ENCODE measurements at places on chromosomes 13 and 19. TPM values are rescaled to one million over a fixed set of nuclear protein-coding genes. Genes with fewer than 3 reads are reported as not detected.

- no peak overlapping the region for H3K4me3 ChIP-seq
- peaks cover under 1% of the 10 kb centered on the region for H3K27me3 ChIP-seq
- no peak for DNase-seq
- no peaks in the 10 kb centered on the region for H3K36me3 ChIP-seq
These were observed 64.3 kb downstream of the RASL11A start for GRCh38 chr13:27334774-27335435.

The KLK12 gene
- total RNA-seq = not detected

- H3K36me3 ChIP-seq = no peaks in the 10 kb centered on the region
- DNase-seq = peak; percentile 40
- H3K27ac ChIP-seq = peak overlapping the region; percentile 50
- peaks cover 39% of the 10 kb centered on the region for H3K4me1 ChIP-seq
- H3K4me3 ChIP-seq = peak overlapping the region; percentile 34
- no peaks in the 10 kb centered on the region for H3K27me3 ChIP-seq
These were observed 25.9 kb downstream of the ARHGAP35 start for GRCh38 chr19:46886546-46887239.

- no peak overlapping the region for H3K27ac ChIP-seq
- no peaks in the 10 kb centered on the region for H3K4me1 ChIP-seq
- H3K4me3 ChIP-seq = no peak overlapping the region
These were observed 244.2 kb downstream of the NHLRC3 start for GRCh38 chr13:39282400-39282972.

The SIAH3 gene
- not detected for total RNA-seq

The LRRC63 gene
- 0.26 TPM for total RNA-seq

The RUBCNL gene
- total RNA-seq = 0.17 TPM

DNA sequence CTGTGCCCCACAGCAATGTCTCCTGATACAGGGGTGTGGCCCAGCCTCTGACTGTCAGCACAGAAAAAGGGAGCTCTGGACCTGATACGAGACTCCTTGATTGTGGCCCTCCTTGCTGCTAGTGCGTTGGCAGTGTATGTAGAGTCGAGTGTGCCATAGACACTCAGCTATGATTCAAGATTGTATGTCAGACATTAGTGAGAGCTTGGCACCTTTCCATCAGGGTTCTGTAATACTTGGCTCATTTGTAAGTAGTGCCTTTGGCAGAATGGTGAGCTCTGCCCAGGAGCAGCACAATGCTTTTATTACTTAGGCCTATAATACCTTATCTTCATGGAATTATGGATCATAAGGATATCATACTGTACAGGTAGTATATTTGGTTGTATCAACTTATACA lies 83.4 kb downstream of the ATP8A2 start:
- DNase-seq = peak; percentile 40
- H3K4me3 ChIP-seq = no peak overlapping the region
- H3K27me3 ChIP-seq = peaks cover 61% of the 10 kb centered on the region
- no peaks in the 10 kb centered on the region for H3K36me3 ChIP-seq
- no peaks in the 10 kb centered on the region for H3K4me1 ChIP-seq
- H3K27ac ChIP-seq = no peak overlapping the region

- no peaks in the 10 kb centered on the region for H3K36me3 ChIP-seq
- H3K27me3 ChIP-seq = no peaks in the 10 kb centered on the region
- DNase-seq = peak; percentile 7
- no peak overlapping the region for H3K4me3 ChIP-seq
- peak overlapping the region; percentile 71 for H3K27ac ChIP-seq
These were observed 34.1 kb upstream of the GAS6 start for GRCh38 chr13:113897966-113898365.

GRCh38 chr13:32426191-32426989 lies 1.5 kb downstream of the N4BP2L1 start:
- DNase-seq = no peak
- peak overlapping the region; percentile 80 for H3K4me3 ChIP-seq
- H3K4me1 ChIP-seq = peaks cover 8% of the 10 kb centered on the region
- H3K27ac ChIP-seq = no peak overlapping the region

- H3K4me3 ChIP-seq = no peak overlapping the region
- H3K36me3 ChIP-seq = no peaks in the 10 kb centered on the region
- no peak for DNase-seq
- peaks cover 12% of the 10 kb centered on the region for H3K27me3 ChIP-seq
- no peak overlapping the region for H3K27ac ChIP-seq
These were observed 11.8 kb upstream of the CEACAM4 start for GRCh38 chr19:41638641-41639081.

DNA sequence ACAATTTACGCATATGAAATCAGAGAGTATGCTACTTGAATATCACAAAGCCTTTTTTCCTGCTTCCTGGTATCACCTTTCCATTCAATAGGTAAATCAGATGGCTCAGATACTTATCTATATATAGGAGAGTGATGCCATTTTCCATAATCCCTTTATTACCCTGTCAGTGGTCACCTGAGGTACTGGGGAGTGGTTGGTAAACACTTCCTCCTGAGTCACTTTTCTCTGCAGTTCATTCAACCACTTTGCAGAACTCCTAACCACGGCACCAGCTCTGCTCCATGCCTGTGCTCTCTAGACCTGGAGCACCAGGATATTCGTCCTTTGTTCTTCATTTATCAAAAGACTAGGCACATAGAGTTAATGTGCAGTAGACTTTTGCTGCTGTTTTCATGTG lies 748.5 kb upstream of the KLHL1 start:
- no peaks in the 10 kb centered on the region for H3K27me3 ChIP-seq
- H3K27ac ChIP-seq = peak overlapping the region; percentile 33
- no peak overlapping the region for H3K4me3 ChIP-seq
- H3K36me3 ChIP-seq = no peaks in the 10 kb centered on the region
- peaks cover 5% of the 10 kb centered on the region for H3K4me1 ChIP-seq

DNA sequence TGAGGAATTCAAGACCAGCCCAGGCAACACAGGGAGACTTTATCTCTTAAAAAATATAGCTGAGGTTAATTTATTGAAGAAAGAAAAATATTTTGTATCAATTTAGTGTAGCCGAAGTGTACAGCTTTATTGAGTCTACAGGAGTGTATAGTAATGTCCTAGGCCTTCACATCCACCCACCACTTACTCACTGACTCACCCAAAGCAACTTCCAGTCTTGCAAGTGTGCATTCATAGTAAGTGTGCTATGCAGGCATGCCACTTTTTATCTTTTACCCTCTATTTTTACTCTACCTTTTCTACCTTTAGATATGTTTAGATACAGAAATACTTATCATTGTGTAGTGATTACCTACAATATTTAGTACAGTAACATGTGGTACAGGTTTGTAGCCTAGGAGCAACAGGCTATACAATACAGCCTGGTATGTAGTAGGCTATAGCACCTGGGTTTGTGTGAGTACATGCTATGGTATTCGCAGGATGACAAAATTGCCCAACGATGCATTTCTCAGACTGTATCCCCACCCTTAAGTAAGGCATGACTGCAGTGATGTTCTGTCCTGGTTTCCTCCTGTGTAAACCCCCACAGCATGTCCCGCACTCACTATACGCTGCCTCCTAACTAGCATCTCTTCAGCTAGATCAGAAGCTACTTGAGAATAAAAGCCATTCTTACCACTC lies 15.3 kb upstream of the ATP12A start:
- DNase-seq = peak; percentile 81
- peak overlapping the region; percentile 11 for H3K4me3 ChIP-seq
- H3K4me1 ChIP-seq = peaks cover 23% of the 10 kb centered on the region

DNA sequence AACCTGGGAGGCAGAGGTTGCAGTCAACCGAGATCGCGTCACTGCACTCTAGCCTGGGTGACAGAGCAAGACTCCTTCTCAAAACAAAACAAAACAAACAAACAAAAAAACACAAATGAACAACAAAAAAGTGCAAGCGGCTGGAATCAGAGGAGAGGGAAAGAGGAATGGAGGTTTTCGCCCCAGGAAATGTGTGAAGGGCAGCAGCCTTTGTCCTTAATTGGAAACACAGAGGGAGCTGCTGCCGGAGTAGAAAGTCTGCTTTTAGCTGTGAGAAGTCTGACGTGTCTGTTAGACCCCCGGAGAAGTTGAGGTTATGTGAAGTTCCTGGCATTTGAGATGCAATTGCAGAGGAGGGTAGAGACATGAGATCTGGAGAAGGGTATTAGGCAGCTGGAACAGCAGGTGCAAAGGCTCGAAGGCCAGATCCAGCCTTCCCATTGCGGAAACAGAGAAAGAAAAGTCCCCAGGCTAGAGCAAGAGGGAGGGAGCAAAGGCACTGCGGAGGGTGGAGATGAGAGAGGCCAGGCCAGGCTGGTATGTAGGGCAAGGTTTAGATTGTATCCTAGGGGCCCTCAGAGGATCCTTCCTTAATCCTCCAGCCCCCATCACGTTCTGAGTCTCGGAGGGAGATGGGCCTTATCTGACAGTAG lies 473 bp downstream of the TMIGD2 start:
- no peak for DNase-seq
- H3K4me1 ChIP-seq = no peaks in the 10 kb centered on the region
- H3K27me3 ChIP-seq = no peaks in the 10 kb centered on the region
- H3K4me3 ChIP-seq = no peak overlapping the region
- H3K36me3 ChIP-seq = no peaks in the 10 kb centered on the region

The SHISA7 gene
- total RNA-seq = not detected

DNA sequence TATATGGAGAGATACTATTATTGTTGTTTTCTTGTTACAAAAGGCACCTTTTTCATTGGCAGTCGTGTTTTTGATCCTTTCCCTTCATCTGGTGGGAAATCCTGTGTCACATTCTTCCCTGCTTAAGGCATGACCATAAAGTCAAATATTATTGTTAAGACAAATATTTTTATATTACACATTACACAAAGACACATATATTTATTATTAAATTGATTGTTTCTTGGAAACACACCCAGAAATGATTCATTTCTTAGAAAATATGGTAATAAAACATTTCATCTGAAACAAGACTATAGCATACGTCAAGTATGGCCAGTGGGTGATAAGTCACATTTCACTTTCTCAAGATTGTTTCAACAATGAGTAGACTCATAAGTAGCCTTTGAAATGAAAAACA lies 77.3 kb downstream of the KCTD12 start:
- peak overlapping the region; percentile 91 for H3K27ac ChIP-seq
- no peaks in the 10 kb centered on the region for H3K36me3 ChIP-seq
- no peaks in the 10 kb centered on the region for H3K27me3 ChIP-seq
- peak; percentile 72 for DNase-seq
- H3K4me3 ChIP-seq = no peak overlapping the region

DNA sequence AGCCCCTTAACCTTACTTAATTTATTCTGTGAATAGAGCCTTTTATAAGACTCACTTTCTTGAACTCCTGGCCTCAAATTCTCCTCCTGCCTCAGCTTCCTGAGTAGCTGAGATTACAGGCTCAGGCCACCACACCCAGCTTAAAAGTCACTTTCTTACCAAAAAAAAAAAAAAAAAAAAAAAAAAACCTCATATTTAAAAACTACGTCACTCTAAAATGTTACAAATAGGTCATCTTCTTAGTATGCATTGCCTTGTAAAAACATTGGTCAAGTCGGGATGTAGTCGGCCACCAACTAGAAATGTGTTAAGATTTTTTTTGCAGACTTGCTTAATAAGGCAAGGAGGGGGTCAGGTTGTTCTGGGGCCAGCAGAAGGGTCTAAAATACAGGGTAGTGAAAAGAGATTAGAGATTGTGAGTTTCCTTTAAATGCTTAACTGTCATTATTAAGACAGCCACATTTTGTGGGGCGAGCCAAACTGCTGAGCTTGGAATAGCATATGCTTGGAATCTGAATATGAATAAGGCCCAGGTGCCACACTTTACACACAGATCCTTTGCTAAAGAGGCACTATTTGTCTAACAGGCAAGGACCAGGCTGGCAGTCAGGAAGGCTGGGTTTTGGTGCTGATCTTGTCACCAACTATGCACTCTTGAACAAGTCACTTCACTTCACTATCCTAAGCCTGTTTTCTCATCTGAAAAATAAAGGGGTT lies 16.5 kb upstream of the IL17D start:
- no peaks in the 10 kb centered on the region for H3K27me3 ChIP-seq
- no peaks in the 10 kb centered on the region for H3K36me3 ChIP-seq
- peaks cover 13% of the 10 kb centered on the region for H3K4me1 ChIP-seq
- no peak for DNase-seq
- H3K4me3 ChIP-seq = no peak overlapping the region
- no peak overlapping the region for H3K27ac ChIP-seq

GRCh38 chr13:112106478-112107141 lies 39.7 kb downstream of the SOX1 start:
- H3K27ac ChIP-seq = no peak overlapping the region
- H3K4me1 ChIP-seq = no peaks in the 10 kb centered on the region
- peaks cover 18% of the 10 kb centered on the region for H3K27me3 ChIP-seq
- no peak for DNase-seq

DNA sequence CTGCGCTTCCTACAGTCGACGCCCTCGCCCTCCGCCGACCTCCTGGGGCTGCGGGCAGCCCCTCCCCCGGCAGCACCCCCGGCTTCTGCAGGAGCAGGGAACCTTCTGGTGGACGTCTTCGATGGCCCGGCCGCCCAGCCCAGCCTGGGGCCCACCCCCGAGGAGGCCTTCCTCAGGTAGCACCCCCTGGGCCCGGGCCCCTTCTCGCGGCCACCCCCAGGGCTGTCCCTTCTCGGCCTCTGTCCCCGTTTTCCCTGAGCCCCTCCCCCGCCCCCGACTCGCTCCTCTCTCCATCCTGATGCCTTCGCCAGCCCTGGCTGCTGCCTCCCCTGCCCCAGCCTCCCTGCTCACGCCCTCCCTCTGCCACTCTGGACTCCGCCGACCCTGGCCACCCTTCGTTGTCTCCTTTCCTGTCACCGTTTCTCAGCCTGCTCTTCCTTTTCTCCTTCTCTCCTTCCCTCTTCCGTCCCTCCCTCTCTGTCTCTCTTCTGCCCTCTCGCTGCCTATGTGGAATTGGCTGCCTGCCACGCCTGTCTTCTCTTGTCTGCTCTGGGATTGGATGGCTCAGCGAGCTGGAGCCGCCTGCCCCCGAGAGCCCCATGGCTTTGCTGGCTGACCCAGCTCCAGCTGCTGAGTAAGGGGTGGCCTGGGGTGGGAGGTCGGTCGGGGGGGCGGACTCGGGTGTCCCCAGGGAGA lies 11.0 kb downstream of the FUZ start:
- H3K27ac ChIP-seq = no peak overlapping the region

GRCh38 chr13:27791901-27792392 lies 336 bp upstream of the GSX1 start:
- no peaks in the 10 kb centered on the region for H3K4me1 ChIP-seq
- no peak overlapping the region for H3K4me3 ChIP-seq
- no peaks in the 10 kb centered on the region for H3K36me3 ChIP-seq
- no peak overlapping the region for H3K27ac ChIP-seq
- DNase-seq = no peak

DNA sequence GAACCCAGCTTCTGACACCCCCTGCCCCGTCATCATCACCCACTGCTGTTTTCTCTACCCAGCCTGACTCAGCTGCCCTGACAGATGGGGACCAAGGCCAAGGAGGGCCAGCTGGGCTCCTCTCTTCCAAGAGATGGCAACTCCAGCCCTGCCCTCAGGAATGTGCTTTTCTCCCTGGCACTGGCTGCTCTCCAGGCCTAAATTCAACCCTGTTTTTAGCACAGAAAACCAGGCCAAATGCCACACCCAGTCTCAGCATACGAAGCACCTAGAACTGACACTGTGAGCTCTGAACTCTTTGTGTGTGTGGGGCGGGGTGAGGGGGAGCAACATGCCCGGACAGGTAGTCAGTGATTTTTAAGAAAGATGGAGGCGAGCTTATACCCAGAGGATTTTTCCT lies 23.4 kb upstream of the IGFL1 start:
- no peaks in the 10 kb centered on the region for H3K27me3 ChIP-seq
- no peak overlapping the region for H3K27ac ChIP-seq
- DNase-seq = peak; percentile 13
- H3K36me3 ChIP-seq = no peaks in the 10 kb centered on the region

- H3K36me3 ChIP-seq = no peaks in the 10 kb centered on the region
- no peaks in the 10 kb centered on the region for H3K27me3 ChIP-seq
- H3K27ac ChIP-seq = no peak overlapping the region
- DNase-seq = peak; percentile 24
- no peak overlapping the region for H3K4me3 ChIP-seq
- peaks cover 4% of the 10 kb centered on the region for H3K4me1 ChIP-seq
These were observed 802.1 kb upstream of the SLITRK6 start for GRCh38 chr13:86601351-86601750.
